Activated CD8-positive, alpha-beta memory T cell treated with anti-CD3 and anti-CD28 coated beads for 1 hour (primary cell): ENCODE measurements at places on chromosomes 1 and 21.

GRCh38 chr21:15722591-15723324, 7.0 kb upstream of the USP25 start:
- DNase-seq = no peak

- DNase-seq = no peak
Observed at GRCh38 chr1:217027403-217028080, 304.3 kb upstream of the ESRRG start.

DNA sequence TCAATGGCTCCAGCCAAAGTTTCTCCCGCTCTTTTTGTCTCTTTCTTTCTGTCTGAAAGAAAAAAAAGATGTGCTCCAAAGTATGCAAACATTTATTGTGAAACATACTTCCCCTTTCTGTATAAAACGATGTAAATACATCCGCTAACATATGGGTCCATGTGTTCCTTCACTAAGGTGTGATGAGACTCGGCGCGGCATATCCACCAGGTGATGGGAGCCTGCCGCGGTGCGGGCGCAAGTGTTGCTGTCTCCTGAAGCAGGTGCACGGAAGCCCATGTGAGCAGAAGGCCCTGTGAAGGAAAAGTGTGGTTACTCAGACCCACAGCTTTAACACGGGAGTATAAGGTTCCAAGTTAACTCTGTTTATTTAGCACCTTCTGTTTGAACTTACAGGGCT, 466.6 kb upstream of the C1orf87 start:
- DNase-seq = no peak

DNA sequence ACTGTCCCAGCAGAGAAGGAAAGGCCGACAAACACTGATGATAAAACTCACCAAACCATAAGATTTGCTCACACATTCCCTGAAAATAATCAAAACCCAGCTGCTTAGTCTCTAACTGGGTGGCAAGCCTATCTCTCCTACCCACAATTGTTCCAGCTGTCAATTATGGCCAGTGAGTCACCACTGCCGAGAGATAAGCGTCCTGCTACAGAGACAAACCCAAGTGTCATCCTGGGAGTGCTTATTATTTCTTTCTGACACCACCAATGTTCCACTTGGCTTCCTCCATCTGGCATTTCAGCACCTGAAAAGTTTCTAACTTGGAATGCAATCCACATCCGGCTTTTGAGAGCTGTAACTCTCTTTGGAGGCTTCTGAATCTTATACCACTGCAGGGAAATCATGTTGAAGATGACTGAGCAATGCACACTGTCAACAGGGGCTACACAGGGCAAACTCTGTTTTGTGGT, 51.5 kb upstream of the VAV3 start:
- DNase-seq = no peak

DNA sequence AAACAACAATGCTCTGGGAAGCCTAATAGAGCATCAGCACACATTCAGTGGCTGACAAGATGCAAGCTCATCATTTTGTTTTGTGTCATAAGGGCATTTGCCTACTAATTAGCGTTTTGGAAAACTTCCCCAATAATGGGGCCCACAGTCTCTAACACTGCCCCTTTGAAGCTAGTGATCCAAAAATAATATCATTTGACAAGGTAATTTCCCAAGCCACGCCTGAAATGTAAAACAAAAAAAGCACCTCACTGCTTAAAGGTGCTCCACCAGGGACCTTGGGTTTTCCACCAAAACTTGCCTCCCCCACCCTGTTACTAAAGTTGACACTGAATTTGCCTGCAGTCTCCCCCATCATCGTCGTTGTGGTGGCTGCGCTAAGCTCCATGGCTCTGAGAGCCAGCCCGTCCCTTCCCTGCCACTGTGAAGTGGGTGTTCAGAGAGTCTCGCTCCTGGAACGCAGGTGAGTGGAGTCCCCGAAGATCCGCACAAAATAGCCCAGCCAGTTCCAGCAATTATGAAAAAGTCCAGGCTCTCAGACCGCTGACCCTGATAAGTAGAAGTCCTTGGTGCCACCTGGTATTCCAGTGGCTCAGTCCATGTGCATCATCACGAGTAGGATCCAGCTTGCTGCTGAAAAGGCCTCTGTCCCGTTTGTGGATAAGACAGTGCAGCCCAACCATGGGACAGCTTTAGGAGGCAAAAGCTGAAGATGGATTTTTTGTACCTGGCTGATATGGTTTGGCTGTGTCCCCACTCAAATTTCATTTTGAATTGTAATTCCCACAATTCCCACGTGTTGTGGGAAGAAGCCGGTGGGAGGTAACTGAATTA, 52.2 kb downstream of the RAB3GAP2 start:
- no peak for DNase-seq

- no peak for DNase-seq
Observed at GRCh38 chr21:29124645-29125044, 5.8 kb upstream of the MAP3K7CL start.

DNA sequence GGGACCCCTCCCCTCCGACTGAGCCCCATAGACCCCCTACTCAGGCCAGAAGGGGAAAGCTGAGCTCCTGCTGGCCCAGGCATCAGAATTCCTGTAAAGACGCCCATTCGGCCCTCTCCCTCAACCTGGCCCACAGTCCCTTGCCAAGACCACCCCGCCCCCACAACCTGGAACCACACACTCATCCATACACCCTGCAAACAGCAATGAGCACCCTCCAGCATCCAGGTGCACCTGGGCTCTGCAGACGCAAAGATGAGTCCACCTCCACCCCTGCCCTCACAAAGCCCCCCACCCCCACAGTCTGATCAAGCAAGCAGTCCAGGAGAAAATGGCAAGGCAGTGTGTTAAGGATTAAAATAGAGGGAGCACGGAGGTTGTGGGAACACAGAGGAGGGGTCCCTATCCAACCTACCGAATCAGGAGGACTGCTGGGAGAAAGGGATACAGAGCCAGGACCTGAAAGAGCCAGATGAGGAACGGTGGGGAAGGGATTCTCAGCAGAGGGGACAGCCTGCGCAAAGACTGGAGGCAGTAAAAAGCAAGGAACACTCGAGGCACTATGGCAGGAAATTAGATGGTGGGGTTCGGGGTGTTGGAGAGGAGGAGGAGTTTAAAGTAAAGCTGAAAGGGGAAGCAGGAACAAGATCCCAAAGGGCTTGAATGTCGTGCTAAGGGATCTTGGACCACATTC, 67.3 kb upstream of the LAPTM5 start:
- no peak for DNase-seq

DNA sequence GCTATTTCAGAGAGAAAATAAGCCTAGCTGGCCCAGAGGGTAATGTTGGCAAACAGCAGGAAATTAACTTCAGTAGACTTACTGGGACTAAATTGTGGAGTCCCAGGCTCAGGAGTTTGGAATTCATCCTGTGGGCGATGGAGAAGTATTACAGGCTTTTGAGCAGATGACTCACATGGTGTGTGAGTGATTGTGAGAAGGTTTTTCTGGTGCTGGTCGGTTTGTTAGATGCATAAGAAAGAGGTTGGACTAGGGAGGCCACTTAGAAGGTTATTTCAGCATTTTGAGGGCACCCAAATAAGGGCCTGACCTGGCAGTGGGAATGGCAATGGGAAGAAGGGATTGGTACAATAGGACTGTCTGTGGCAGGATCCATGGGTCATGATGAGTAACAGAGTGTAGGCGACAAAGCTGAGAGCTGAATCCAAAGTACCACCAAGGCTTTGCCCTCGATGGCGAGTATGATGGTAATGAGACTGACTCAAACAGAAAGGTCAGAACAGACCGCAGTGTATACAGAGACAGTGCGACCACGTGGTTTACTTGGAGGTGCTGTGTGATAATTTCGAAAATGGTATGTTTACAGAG, 69.2 kb upstream of the KIF26B start:
- DNase-seq = no peak

DNA sequence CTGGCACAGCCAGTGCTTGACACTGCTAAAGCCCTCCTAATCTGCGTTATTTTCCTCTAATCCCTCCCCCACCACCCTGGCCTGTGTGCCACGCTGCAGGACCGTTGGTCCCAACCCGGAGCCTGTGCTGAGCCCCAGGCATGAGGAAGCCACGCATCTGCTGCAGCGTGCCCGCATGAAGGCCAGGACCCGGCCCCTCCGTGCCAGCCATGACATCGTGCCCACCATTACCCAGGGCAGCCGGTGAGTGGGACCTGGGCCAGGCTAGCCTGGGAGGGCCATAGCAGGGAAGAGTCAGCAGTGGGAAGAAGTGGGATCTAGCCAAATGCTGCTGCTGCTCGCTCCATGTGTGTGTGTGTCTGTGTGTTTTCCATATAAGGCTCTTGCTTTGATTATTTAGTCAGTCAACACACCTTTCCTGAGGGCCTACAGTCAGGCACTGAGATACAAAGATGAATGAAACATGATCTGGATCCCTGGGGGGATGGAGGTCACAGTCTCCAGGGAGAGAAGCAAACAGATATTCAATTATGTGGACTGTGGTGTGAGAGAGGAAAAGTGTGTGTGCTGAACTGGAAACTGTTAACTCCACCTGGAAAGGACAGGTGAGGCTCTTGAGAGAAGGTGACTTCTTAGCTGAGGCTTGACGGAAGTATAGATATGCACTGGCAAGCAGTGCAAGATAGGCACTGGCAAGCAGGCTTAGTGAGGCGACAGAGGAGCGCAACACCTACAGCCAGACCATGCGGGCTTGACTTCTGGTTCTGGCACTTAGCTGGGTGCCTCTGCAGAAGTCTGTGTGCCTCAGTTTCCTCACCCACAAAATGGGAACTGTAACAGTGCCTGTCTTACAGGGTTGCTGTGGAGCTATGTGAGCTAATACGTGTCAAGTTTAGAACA, 15.9 kb downstream of the KIAA1614 start:
- no peak for DNase-seq

- DNase-seq = no peak
Observed at GRCh38 chr1:43422995-43423671, 30.6 kb downstream of the HYI start.

DNA sequence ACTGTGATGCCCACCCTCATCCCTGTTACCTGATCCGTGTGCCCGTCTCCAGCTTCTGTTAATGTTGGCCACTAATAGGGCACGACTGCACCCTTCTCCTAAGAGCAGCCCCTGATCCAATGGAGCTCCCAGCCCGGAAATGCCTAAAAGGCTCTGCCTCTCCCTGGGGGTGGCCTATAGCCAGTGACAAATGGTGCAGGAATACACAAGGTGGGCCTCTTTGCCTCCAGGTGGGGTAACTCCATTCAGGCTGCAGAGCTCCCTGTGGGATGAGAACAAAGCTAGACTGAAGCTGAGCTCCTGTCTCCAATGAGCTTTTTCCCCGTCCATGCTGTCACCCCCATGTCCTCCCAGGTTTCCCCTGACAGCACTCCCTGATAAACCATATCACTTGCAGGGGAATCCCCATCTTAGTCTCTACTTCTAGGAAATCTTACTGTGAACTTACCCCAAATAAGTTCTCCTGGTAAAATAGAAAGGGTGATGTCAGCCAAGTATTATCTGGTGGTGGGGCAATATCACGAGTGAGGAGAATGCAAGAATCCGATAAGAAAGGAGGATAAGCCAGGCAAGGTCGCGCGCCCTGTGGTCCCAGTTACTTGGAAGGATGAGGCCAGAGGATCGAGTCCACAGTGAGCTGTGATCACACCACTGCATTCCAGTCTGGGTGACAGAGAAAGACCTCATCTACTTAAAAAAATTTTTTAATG, 18.6 kb downstream of the S100A7A start:
- no peak for DNase-seq

DNA sequence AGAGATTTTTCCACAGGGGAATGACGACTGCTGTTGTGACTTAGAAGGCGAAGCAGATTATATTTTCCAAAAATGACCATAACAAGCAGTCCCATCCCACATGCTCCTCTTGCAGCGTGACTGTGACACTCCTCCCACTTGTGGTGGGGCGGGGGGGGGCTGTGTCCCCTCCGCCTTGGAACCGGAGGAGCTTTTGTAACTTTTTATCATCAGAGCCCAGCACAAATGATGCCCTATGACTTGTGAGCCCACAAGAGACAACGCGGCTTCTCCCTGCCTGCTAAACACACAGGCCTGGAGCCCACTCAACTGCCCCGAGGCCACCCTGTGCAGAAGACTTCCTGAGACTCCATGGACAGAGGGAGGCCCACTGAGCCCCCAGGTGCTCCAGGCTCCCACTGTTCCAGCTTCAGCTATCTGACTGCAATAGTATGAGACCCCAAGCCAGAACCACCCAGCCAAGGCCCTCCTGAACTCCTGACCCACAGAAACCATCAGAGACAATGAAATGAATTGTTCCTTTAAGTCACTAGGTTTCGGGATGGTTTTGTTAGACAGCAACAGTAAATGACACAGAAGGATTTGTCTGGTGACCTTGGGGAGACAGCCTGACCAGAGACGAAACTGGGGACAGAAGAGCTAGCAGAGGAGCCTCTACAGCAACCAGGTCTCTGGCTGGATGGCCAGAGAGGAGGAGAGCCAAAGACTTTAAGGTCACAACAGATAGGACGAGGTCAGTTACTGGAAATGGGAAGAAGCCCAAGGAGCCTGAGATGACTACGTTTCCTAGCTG, 58.8 kb downstream of the CAPZB start:
- DNase-seq = no peak

DNA sequence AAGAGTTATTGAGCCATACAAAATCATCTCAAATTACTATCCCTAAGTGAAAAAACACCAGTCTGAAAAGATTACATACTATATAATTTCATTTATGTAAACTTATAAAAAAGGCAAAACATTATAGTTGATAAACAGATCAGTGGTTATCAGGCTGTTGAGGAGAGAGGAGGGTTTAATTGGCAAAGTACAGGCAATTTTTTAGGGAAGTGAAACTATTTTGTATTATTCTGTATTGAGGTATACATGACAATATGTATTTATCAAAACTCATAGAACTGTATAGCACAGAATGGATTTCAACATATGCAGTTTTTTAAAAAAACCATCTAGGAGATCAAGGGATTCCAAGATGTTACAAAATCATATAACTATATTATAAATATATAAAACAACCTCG, 403.7 kb downstream of the LTN1 start:
- no peak for DNase-seq
